Esophagus squamous epithelium (tissue), 5 donors: ENCODE measurements at places on chromosomes 1 and 21.

GRCh38 chr1:8523666-8524206 lies 205.8 kb downstream of the SLC45A1 start:
- no peak for DNase-seq

DNA sequence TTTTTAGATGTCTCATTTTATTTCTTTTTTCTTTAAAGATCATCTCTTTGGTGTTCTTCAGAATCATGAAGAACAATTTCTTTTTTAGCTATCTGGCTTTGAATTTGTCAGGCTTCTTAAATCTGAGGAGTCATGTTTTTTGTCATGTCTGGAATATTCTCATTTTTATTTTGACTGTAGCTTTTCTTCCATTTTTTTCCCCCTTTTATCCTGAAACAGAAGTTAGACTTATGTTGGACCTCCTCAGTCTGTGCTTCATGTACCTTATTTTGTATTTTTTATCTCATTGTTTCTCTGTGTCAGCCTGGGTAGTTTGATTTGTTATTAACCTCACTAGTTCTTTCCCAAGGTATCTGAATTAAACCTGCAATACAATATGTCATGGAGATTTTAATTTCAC lies 319.2 kb upstream of the ADGRL4 start:
- no peak for DNase-seq

DNA sequence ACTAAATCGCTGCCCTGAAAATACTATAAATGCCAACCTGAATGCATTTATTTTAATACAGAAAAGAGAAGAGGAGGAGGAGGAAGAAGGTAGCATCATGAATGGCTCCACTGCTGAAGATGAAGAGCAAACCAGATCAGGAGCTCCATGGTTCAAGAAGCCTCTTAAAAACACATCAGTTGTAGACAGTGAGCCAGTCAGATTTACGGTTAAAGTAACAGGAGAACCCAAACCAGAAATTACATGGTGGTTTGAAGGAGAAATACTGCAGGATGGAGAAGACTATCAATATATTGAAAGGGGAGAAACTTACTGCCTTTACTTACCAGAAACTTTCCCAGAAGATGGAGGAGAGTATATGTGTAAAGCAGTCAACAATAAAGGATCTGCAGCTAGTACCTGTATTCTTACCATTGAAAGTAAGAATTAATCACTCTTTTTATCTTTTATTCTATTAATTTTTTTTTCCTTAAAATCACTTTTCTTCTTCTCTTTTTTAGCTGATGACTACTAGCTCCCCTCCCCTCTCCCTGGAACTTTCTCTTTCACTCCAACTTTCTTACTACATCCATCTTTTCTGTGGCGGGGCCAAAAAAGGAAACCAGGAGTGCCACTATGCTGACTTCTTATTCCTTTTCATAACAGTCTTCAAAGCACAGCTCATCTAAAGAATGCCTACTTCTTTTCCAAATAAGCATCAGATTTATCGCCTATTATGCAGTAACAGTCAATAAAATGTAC lies 36.3 kb downstream of the FUBP1 start:
- DNase-seq: no peak

DNA sequence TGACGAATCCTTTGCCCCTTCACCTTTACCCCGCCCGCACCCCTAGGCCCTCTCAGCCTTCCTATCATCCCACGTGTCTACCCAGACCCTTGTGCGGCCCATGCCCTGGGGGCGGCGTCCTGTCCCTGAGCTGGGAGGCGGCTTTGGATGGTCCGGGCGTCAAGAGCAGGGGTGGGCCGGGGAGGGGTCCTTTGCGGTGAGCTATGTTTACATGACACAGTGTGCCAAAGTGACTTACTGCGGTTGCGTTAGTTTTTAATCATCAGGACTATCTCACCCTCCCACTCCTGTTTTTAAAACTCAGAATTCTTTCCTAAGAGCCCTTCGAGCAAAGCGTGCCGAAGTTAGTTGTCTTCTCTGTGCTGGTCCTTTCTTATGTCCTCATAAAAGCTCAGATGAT lies 144.6 kb downstream of the PGBD5 start:
- DNase-seq: no peak

- DNase-seq: no peak
These were observed 141.0 kb upstream of the HP1BP3 start for GRCh38 chr1:20928146-20928545.
